ENCODE measurements at places on chromosomes 3 and 15.

DNA sequence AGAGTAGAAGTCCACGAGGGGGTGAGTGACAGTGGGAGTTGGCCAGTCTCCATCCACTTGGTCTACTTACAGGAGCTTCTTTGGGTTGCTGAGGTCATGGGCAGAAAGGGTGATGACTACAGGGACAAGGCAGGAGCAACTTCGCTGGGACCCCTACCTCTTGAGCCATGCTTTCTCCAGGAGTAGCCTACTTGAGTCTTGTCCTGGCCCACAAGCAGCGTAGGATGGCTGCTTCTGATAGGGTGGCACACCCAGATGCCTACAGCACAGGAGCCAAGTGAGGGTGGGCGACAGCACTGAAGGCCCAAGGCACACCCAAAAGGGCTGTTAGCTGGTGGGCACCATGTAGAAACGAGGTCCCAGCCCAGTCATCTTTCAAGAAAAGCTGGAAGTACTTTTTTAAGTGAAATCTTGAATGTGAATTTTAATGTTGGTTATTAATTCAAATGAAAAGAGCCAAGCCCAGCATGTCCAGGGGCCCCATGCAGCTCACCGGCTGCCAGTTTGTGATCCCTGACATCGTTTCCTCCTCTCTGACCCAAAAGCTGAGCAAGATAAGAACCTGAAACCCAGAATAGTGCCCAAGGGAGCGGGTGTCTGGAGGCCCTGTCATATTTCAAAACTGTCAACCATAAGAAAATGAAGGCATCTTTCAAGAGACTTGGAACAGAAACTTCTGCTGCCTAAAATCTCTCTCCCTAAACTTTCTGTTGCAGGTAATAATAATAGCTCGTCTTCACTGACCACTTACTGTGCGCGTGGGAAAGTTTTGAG, 2.2 kb upstream of the CPEB1 start:
- DNase-seq: peak; percentile 13

DNA sequence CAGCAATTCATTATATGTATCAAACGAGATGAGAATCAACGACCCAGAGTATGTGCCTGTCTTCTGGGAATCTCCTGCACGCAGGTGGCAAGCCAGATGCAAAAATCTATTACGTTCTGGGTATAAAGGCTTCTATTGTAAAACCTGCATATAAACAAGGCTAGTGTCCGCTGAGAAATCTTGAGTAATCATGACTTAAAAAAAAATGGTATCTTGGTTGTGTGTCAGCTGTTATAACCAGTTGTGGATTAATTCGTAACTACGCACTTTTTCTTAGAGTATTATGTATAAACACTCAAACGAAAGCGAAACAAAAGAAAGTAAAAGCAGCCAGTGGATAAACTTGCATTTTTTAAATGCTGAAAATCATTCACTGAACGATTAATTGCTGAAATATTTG, 509.1 kb downstream of the RSL24D1 start:
- no peak for DNase-seq

DNA sequence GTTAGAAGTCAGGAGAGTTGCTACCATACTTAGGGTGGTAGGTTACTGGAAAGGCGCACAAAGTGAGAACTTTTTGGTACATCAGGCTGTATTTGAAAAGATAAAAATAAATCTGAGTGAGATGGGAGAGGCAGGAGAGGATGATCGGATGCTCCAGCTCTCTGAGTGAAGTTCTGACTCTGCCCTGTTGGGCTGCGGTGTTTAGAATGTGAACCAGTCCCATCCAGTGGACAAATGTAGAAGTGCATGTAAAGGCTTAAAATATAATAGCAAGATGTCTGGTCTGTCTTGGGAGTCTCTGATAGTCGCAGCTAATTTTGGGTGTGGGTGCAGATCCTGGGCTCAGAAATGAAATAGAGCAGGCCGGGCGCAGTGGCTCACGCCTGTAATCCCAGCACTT, 30.4 kb downstream of the ACKR2 start:
- DNase-seq: peak; percentile 73

DNA sequence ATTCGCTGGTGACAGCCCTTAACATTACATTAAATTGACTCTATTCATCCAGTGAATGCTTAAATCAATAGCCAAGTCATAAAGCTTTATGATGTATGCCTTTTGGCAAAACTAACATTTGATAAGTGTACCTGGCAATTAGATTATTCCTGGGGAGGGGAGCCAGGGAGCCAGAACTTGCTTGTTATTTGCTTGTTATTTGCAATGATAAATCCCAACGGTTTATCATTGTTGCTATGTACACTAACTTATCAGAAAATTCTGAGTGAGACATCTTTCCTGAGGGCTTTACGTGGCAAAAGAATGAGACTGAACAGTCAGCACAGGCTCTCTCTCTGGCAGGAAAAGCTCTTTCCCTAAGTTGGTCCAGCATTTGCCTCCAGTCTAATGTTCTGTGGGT, 35.8 kb upstream of the FBN1 start:
- no peak for DNase-seq

DNA sequence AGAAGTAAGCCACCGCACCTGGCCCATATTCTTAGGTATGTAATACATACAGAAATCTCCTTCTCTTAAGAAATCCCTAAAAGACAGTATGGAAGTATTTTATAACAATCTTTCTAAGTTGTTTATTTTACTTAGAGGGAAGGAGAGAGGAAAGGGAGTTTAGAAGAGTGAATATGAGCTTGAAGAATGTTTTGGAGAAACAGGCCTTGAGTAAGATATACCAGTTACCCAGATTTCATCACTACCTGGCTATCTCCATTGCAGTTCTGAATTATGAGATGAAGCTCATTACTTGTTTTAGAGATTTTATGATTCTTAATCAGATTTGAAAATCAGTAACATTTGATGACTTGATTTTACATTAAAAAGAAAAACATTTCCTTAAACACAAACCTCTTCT, 71.9 kb downstream of the DCUN1D1 start:
- DNase-seq: no peak

GRCh38 chr3:90052425-90052950, 945.1 kb downstream of the EPHA3 start:
- DNase-seq: no peak

DNA sequence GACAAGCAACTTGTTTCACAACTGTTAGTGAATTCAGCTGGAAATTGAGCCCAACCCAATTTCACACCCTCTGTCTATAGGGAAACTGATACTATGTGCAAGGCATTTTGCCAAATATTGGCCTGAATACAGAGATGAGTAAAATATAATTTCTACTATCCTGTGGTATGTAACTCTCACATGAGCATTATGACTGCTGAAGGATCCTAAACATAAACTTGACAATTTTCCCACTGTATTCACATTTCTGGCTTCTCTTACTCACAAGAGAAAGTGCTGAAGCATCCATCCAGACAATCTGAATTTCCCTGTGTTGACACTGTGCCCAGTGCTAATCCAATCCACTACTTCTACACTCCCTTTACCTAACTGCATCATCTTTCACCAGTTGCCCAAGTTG, 28.4 kb downstream of the SERPINI2 start:
- DNase-seq: no peak

DNA sequence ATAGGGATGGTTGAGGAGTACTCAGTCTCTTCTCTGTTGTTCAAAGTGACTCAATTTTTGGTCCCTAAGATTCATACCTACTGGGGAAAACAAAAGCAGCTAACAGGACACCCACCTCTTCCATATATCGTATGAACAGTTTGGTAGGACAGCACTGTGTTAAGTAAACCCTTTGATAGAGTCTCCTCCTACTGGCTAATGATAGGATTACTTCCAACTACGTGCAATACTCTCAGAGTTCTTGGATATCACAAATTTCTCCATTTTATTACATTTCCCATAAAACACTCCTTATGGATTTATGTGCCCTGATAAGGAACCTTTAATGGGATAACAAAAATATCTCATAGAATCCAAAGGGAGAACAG, 200.2 kb upstream of the GOLGA6L4 start:
- peak; percentile 78 for DNase-seq

DNA sequence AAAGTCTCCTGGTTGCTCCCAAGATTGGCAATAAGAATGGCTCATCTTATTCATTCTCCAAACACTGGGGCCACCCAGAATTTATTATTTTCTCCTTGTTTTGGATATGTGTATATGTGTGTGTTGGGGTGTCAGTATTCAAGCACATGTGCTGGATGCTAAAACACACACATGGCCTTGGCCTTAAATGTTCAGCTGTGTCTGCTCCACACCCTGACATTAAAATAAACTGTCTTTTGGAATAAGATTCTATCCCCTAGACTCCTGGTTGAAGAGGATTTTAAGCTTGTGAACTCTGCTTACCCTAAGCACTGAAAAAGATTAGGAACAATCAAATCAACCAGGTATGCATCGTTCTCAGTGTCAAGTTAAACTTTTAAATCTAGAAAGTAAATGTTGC, 382.9 kb upstream of the MCTP2 start:
- no peak for DNase-seq

DNA sequence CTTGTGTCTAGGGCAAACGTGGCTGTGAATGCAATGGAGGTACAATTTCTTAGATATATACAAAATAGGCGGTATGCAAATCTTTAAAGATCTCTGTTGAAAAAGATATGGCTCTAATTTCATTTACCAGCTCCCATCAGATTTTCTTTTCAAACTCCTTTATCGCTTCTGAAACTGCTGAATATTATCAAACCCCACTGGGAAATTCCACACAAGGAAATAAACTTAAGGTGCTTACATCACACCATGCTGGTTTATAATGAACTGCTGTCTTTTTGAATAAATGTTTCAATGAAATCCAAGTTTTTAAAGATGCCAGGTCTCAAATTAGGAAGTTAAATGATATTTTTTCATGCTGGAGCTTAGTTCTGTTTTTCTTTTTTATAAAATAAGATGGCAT, 102.5 kb upstream of the ICE2 start:
- DNase-seq: no peak

- no peak for DNase-seq
Measured at GRCh38 chr15:99562238-99562637, 3.5 kb upstream of the MEF2A start.

GRCh38 chr15:65132878-65133547, 595 bp downstream of the PDCD7 start:
- DNase-seq: peak; percentile 28

DNA sequence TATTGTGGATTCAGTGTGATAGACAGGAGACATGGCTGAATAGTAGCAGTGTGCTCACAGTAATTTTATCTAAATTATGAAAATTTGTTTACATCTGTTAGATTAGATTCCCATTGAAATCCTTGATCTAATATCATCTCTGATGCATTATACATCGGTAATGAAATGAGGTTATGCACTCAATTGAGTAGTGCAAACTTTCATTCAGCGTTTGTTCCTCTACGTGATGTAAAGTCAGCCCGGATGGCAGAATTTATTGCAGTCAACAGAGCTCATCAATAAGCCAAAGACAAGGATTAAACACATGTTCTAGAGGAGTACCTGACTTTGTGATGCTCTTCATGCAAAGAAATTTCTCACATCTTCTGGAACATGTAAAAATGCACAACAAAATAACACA, 549.2 kb downstream of the GOLGA6L6 start:
- no peak for DNase-seq

DNA sequence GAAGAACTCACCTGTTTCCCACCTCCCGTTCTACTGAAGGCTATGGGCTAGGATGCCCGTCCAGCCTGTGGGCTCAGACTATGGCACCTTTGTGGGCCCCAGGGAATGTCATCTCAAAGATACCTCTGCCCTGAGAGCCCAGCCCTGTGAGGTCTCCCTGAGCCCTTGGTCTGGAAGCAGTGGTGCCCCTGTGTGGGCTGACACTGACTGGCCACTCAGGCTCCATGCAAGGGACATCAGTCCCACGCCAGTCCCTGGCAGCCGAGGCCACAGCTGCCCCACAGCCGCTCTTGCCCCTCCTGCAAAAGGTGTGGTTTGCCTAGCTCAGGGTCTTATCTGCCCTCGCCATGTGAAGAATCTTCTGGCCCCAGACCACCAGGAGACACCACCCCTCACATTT, 106.9 kb downstream of the KLF13 start:
- DNase-seq: no peak

- DNase-seq: peak; percentile 19
Measured at GRCh38 chr3:98843266-98843959, 58.1 kb downstream of the DCBLD2 start.

DNA sequence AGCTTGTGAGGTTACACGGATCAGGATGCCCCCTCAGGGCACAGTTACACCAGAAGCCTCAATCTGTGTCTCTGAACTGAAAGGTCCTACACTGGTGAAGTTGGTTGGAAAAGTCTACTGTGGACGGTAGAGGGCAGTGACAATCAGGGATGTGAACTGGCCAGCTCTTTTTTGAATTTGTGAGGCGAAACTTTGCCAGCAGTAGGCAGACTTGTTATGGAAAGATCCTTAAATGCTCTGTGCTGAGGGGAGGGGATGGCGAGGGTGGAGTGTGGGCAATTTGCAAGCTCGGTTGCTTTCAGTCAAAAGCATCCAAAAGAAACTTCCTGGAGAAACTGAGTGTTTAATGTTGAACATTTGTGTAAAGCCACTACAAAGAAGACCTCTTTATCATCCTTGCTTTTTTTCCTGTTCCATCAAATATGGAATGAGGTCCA, 127.4 kb upstream of the ABHD17C start:
- DNase-seq: peak; percentile 71

DNA sequence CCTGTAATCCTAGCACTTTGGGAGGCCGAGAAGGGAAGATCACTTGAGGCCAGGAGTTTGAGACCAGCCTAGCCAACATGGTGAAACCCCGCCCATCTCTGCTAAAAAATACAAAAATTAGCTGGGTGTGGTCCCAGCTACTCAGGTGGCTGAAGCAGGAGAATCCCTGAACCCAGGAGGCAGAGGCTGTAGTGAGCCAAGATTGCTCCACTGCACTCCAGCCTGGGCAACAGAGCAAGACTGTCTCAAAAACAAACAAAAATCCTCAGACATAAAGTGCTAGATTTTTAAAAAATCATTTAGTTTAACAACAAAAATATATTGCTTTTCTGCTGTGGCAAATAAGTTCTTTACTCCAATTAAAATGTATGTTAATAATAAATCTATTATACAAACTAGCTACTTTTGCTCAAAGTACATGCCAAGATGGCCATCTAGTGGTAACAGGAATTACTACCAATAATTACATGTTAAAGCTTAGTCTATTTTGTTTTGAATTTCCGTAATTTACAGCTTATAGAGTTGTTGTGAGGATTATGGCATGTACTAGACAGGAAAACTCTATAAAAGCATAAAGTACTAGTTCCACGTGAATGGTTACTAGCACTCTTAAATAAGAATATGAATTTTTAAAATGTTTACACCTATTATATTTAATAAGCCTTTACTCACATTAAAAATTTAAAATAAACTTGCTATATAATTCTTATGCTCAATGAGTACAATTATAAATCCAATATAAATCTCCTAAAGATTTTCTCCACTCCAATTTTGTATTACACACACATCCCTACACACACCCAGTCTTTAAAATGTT, 39.0 kb downstream of the GABPB1 start:
- DNase-seq: peak; percentile 59

Measured in NCI-H82 (cell line).